ENCODE measurements at places on chromosomes 3 and 15.
A peak's percentile ranks its signal among the peaks of the same experiment; 100 is the strongest.

GRCh38 chr3:155744010-155744625, 753 bp downstream of the PLCH1 start:
- DNase-seq = peak; percentile 30

DNA sequence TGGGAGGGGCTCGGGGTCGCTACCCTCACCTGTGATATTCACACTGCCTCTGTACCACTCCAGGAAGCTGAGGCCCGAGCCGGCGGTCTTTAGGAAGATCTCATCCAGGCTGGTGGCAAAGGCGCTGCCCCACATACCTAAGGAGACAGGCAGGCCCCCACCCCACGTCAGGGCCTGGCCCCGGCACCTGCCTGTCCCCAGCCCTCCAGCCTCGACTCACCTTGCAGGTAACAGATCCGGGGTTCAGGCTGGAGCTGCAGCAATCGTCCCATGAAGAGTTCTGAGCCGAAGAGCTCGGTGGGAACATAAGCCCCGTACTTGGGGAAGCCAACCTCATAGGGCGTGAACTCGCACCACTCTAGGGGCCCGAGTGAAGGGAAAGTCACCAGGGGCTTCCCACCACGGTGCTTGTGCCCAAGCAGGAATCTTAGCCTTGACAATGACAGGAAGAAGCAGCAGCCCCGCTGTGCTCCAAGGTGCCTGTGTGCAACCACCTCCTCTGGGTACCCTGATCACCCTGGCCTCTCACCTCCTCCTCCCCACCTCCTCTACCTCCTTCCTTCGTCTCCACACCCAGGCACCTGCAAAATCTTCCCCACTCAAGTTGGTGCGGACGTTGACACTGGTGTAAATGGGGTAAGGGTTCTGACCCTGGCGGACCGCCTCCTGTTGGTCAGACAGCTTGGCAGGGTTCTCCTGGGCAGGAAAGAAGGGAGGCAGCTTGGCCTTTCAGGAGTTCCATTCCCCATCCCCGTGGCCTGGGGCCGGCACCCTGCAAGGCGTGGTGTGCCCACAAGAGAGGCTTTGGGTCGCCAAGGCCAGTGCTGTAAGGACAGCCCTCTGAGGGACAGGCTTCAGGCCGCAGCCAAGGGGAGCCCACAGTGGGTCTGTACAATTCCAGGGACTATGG, 10.6 kb downstream of the PLA2G4F start:
- no peak for DNase-seq

DNA sequence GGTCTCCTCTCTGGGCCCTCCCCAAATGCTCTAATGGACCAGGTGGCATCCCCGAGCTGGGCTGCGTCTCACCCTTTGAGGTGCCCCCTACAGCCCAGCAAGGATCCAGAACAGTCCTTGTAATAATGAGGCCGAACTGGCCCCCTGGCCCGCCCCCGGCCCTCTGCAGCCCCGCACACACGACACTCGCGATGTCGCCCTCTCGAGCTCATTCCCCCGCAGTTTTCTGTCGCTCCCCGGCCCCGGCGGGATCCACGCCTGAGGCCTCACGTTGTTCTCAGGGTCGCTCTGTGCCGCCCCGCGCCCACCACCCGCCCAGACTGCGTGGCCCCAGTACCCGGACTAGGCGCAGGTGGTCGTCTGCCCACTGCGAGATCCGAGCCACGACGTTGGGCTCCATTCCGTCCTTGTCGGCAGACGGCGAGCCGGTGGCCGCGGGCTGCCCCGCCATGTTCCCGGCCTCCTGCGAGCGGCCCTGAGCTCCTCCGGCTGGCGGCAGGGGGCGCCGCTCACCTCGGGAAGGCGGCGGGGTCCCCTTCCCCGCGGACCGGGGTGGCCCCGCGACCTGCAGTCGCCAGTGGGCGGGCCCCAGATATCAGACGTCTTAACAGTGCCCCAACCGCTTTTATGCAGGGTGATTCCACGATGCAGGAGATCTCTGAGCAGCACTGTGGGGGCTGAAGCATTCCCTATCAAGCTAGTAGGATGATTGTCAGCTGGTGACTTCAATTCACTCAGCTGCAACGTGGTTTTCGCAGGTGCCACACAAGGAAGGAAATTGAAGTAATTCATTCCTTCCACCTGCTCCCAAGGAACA, at the start of gene C3orf33:
Gene C3orf33, minus strand, starts transcription at position 477 of the 817 bp plus-strand sequence. Its CDS starts 26 bp downstream, at position 451.
- peak; percentile 47 for DNase-seq

- no peak for DNase-seq
These were observed 279.3 kb upstream of the C2CD4B start for GRCh38 chr15:62444104-62445022.

DNA sequence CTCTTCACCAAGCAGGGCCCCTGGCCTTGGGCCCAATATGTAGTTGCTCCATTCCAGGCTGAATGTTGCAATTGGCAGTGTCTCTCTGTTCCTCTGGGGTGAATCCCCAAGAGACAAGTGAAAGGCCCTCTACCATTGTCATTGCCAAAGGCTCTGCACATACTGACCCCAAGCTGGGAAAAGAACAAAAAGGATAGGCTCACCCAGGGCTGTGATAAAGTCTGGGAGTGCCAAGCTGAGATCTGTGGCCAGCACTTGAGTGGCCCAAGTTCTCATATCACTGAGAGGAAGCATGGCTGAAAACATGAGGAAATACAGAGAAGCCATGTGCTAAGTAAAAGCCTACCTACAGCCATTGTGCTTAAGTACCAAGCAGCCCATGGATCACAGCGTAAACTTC, 612.2 kb upstream of the EPHA6 start:
- DNase-seq = no peak

DNA sequence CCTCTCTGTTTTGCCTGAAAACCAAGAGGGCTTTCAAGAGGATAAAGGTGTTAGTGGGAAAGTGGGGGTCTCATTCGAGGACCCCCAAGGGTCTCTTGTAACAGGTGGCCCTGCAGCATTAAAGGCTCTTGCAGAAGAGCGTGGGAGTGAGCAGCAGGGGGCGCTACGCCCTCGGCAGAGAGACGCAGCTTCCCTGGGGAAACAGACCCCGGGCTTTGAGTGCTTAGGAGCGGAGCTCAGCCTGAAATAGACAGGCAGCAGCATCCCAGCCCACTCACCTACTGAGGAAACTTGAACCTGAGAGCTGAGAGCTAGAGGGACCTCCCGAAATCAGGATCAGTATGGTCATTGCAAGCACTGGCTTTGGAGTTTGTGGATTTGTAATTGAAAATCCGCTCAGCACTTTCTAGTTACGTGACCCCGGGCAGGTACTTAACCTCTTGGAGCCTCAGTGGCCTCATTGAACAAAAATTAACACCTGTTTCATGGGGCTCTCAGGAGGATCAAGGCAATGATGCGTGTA, 25.7 kb downstream of the RPLP1 start:
- DNase-seq = peak; percentile 40

DNA sequence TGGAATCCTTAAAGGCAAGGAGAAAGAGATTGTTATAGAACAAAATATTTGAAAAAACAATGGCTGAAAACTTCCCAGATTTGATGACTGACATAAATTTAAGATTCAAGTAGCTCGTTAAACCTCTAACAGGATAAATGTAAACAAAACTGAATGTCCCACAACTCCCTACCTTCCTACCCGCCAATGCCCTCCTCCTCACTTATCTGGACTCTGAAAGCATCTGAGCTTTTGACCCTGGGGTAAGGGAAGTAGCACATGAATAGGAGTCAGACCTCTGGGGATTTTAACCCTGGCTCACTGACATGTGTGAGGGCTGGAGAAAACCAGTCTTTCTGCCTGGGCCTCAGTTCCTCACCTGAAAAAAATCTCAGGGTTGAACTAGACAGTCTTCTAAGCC, 26.9 kb downstream of the CYP19A1 start:
- DNase-seq = no peak

DNA sequence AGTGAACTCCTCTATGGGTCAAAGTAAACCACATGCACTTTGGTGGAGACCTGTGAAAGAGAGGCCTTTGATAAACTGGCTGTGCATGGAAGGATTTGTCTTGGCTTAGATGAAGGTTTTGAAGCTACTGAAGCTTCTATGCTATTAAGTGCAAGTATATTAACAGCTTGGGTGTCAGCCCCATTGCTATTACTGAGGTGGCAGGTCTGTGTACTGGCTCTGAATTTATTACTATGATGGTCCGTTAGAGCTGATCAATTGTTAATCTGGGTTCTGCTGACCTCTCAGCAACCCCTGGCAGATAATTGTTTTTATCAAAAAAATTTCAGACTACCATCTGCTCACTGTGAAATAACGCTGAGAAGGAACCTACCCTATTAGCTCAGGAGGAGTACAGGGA, 268.2 kb downstream of the CACNA2D3 start:
- no peak for DNase-seq

DNA sequence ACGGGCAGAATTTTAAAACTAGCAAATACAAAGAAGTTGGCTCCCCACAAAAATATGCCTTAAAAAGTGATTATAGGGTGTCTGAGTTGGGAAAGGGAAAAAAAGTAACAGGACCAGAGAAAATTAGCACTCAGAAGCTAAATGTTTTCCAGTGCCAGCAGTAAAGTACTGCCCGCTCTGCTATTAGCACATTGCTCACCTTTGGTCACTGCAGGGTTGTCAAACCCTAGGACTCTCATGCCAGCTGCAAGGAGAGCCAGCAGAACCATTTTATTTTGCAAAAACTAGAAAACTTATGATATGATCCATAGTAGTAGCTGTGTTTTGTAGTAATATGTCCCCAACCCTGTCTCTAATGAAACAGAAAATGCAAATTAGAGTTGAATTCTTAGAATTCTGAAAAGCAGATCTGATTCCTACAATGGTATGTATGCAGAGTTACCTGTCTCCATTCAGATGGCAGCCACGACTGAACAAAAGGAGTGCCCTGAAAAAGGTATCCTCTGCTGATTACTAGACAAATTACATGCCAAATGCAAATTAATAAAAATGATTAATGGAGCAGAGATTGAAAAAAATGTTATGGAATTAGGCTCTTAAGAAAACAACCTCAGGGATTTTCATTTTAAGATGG, 150.3 kb downstream of the SNRK start:
- DNase-seq = no peak

DNA sequence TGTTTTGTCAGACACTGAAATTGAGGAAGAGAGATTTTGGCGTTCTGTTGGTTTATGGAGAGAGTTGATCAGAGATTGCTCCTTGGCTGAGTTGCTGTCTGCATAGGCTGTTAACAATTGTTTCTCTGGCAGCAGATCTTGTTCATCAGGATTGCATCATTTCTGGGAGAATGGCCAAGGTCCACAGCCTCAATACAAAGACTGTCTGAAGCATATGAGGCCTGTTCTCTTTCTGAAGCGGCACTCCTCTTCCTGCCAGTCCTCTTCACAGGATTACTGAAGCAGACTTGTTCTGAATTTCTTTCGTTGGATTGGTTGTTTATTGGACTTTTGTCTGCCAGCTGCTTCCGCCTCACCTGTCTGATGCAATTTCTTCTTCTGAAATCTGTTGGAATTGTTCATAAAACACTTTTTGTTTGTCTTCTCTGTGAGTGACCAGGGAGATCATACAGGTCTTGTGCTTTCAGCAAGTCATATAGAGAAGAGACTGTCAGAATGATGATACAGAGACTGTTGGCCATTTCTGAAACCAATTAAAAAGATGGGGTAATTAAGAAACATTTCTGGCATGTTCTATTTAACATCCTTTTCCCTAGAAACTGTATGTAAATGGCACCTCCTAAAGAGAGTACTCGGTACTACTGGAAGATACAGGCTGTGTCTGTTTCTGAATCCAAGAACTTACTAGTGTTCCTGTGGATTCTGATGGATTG, 25.5 kb downstream of the SETD5 start:
- peak; percentile 75 for DNase-seq

- no peak for DNase-seq
These were observed 17.2 kb upstream of the USP3 start for GRCh38 chr15:63487076-63487757.
